Activated naive CD8-positive, alpha-beta T cell treated with anti-CD3 and anti-CD28 coated beads, Interleukin-2, amount 50 U/mL, for 16 hours (primary cell): ENCODE measurements at places on chromosomes 5 and 9.

- no peak for DNase-seq
These were observed 151.6 kb downstream of the SIL1 start for GRCh38 chr5:139046551-139046950.

DNA sequence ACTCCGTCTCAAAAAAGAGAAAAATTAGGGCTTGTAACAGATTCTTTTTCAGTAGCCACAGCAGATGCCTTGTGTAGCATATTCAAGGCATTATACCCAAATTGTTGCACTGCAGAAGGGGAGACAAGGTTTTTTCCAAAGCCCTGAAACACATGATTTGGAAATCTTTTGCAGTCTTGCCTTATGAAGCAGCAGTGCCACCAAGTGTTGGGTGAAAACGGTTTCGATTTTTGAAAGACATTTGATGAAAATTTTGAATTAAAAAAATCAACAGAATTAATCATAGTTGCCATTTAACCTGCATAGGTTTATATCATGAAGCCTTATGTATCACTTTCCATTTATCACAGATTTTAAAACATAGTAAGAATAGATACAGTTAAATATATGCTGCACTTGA, 479.5 kb downstream of the TAF11L14 start:
- DNase-seq: no peak

- no peak for DNase-seq
These were observed 111.7 kb upstream of the PUM3 start for GRCh38 chr9:2955575-2955974.

DNA sequence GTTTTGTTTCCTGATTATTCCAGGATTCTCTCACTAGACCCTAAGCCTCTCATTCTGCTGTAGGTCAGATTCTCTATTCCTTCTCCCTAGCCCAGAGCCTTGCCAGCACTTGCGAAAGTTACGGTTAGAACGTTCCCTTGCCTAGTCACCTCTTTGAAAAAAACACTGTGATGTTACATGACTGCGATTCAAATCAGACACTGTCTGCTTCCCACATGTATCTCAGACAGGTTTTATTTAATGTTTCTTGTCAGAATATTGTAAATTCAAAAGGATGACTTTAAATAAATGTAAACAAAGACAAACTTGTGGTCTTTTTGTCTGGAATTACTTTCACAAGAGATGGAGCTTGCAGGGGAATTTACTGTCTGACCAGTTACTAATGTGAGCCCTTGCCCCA, 116.5 kb upstream of the OTULINL start:
- no peak for DNase-seq

DNA sequence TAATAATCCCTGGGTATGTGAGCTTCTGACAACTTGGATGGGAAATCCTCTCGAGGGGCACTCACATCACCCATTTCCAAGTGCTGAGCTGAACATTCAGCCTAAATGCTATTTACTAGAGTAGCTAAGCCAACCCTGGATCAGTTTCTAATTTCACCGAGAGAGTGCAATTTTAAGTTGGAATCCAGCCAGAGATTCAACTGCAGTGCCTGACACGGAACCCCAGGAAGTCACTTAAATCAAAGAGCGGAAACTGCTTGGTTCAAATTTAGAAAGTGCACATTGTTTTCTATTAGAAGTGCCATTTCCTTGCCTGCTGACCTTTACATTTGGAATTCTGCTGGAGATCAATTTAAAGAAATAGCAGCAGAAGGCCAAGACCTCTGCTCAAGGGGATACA, 8.8 kb downstream of the SPRY4 start:
- DNase-seq: no peak

- DNase-seq: no peak
These were observed 85.8 kb downstream of the RIC1 start for GRCh38 chr9:5714501-5715401.

- no peak for DNase-seq
These were observed 7.9 kb upstream of the SYNPO start for GRCh38 chr5:150632305-150633160.
